ENCODE measurements at places on chromosomes 12 and 14.
A peak's percentile ranks its signal among the peaks of the same experiment; 100 is the strongest.

DNA sequence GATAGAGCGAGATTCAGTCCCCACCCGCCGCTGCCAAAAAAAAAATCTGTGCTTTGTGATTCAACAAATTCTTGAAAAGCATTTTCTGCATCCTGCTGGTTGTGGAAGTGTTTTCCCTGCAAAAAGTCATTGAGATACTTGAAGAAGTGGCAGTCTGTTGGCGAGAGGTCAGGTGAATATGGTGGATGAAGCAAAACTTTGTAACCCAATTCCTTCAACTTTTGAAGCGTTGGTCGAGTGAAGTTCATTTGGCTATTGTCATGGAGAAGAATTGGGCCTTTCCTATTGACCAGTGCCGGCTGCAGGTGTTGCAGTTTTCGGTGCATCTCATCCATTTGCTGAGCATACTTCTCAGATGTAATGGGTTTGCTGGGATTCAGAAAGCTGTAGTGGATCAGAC, 20.9 kb downstream of the SRGAP1 start:
- no peak for DNase-seq

DNA sequence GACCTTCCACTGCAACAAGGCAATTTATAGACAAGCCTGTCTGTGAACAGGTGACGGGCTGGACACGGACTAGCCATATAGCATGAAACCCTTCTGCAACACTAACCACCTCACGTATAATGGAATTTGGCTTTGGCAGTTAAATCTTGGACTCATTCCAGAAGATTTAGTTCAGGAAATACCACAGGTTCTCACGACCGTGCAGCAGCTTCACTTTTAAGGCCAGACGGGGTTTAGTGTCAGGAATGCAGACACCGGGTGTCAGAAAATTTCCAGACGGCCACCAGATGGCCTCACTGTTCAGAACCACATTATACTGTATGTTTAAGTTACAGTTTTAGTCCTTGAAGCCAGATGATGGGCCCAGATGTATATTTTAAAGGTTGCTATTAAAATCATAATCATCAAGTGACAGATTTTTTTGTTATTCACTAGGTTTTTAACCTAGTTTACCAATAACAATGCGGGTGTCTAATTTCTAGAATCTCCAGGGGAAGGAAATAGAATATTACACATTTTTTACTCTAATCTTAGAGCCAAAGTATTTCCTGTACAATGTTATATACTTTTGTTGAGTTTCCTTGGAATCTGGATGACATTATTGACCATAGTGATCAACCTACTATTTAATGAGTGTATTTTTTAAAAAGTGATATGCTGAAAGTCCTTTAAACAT, 90.5 kb upstream of the TMPO start:
- peak; percentile 13 for DNase-seq

DNA sequence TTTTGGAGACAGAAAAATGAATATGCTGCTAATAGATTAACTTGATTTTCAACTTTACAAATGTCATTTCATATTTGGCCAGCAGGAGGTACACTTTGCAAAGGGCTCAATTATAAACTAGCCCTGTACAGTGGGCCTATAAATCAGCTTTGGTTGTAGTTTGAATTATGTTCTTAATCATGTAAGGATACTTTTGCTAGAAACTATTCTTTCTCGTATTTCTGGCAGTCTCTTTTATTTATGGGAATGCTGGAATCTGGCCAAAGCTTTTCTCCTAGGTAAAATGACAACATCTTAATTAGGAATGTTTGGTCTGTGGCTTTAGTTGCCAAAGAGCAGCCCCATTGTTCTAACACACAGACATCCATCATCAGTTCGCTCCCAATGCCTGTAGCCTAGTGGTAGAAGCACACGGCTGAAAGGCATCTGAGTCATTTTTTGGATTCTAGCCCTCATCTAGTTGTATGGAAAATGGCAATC, 1322.3 kb upstream of the SEL1L start:
- no peak for DNase-seq

DNA sequence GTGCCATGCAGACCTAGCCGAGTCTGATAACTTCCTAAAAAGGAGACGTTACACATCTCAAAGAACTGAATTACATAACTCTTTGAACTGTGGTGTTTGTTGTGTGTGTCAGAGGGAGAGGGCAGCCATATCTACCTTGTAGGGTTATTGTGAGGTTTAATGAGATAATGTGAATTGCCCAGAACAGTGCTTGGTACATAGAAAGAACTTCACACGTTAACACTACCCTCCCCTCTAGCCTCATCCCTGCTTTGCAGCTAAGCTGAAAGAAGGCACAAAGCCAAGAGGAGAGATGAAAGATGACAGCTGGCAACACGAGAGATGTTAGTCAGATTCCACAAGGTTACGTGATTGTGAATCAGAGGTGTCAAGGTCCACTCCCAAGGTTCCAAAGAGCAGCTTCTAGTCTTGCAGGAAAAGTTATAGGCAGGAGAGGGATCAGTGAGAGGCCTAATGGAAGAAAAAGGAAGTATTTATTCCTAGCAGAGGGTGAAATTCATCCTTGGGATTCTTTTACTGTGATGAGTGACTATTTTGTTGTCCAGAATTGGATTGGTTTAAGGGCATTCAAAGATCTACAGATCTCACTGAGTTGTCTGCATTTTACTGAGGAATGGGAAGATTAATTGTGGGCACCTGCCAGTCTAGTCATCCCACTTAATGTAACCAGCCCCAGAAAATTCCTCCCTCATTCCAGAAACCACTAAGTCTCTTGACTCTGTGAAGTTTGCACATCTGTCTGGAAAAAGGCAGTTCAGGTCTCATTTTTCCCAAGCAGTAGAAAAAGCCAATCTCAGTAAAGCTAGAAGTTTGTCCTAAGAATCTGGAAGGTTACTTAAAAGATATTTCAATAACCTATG, 25.9 kb upstream of the WNK1 start:
- DNase-seq, result no peak

- DNase-seq, result no peak
These were observed 87.4 kb upstream of the PKP2 start for GRCh38 chr12:32983968-32984367.

All from stimulated activated CD4-positive, alpha-beta T cell treated with anti-CD3 and anti-CD28 coated beads, TNF-alpha, amount 100 ng/mL, for 4 hours (primary cell).